ENCODE measurements at places on chromosomes 4 and X.
A peak's percentile ranks its signal among the peaks of the same experiment; 100 is the strongest.

DNA sequence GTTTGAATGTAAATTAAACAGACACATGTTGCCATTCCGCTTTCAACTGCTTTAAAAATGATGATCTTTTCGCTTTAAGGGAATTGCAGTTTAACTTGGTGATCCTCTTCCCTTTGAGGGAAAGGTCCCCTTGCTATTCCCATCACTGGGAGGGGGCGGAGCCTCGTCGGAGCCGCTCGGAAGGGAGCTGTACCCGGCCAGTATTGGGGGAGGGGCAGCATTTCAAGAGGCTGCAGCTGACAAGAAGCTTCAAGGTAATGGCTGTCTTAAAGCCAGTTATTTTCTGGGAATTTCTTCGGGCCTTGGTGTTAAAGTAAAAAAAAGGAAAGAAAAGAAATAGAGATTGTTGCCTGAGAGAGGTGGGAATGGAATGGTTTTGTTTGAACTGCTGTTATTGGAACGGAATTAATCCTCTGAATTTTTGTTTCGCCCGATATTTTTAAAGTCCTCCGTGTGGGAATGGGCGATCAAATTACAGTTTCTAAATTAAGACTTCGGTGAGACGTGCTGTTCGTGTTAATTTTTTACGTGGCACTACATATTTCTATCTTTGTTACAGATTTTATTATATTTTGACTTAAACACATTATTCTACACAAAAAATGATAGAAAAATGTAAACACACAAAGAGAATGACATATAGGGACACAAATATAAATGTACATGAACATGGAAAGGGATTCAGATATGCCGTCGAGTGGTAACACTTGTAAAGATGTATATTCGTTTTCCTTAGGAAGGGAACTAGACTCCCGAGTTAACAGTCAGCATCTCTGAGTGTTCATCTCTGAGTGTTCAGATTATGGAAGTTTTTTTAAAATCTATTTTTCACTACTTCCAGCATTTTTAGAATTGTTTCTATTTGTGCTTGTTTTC lies 9.2 kb downstream of the PWWP3B start:
- DNase-seq: no peak

DNA sequence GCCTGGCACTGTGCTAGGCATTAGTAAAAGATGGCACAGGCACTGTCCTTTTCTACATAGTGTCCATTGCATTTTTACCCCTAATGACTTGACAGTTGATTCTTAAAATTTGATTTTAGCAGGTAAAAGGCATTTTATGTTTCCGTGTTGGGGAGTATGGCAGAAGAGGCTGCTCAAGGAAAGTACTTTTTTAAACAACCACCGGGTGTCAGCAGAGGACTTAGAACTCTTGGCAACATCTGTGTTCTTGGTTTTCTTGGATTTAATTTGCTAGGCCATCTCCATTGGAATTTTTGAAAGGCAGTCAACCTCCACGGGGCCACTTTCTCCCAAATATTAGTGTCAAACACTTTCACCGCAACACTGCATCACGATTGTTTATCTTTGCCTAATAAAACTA lies 102.9 kb downstream of the TSPAN7 start:
- no peak for DNase-seq

GRCh38 chr4:176198316-176198903 lies 3.0 kb upstream of the SPATA4 start:
- no peak for DNase-seq

DNA sequence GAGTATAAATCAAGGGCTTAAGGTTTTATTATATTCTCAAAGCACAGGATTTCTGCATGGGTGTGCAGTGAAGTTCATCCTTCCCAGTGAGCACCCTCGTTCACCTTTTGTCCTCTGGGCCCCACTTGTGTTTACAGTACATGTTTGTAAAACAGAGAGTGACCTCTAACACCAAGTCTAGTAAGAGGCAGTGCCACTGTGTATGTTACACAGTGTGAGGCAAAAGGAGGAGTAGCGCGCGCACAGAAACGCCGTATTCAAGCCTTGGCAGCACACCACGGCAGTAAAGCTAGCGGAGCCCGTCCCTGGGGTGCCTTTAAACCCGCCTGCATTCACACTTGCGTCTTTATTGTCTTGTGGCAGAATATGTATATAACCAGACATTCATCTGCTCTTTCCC lies 51.9 kb downstream of the CCNI start:
- DNase-seq: no peak

DNA sequence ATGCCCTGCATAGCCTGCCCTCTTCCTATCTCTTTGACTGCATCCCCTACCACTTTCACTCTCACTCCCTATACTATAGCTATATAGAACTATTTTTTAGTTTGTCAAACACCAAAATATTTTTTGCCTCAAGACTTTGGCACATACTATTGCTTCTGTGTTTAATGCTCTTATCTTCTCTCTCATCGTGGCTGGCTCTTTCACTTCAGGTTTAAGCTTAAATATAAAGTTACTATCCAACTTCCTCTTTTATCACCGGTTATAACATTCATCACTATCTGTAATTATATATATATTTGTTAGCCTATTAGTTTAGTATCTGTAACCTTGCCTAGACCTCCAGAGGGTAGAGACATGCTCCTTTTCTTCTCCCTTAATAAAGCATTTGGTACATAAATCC lies 11.5 kb upstream of the HMGB2 start:
- no peak for DNase-seq

DNA sequence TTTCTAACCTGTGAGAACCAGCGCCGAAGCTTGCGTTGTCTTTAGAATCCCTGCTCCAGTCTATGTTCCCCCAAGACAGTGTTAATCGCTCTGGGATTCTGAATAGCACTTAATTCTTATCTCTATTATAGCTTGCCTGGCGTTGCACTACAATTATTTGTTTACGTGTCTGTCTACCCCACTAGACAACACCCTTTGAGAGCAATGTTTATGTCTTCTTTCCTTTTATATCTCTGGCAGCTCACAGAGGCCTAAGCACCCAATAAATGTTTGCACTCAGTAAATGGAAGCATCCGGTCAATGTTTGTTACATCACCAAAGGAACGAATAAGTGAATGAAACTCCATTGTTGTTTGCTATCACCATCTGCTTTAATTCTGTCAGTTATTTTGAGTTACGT lies 4.8 kb upstream of the NHS start:
- DNase-seq: no peak

- no peak for DNase-seq
Observed at GRCh38 chr4:89837993-89838390, 1.0 kb upstream of the SNCA start.

GRCh38 chr4:38868059-38868960 lies 704 bp downstream of the FAM114A1 start:
- DNase-seq: no peak

DNA sequence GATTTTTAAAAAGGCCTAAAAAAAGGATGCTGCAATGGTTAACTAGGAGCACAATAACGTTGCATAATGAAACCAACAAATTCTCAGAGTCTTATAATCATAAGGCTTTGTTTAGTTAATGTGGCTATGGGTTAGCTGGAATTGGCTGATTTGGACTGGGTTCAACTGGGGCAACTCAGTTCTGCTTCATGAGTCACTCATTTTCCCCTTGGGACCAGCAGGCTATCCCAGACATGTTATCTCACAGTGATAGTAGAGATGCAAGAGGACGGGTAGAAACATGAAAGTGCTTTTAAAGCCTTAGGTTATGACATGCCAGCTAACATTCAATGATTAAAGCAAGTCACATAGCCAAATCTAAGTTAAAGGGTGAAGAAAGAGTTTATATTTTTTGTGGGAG lies 189.2 kb upstream of the GK2 start:
- no peak for DNase-seq

- DNase-seq: no peak
Observed at GRCh38 chr4:156293657-156294297, 340.1 kb upstream of the CTSO start.

- DNase-seq: no peak
Observed at GRCh38 chrX:97616883-97617530, 733.3 kb downstream of the RPA4 start.

DNA sequence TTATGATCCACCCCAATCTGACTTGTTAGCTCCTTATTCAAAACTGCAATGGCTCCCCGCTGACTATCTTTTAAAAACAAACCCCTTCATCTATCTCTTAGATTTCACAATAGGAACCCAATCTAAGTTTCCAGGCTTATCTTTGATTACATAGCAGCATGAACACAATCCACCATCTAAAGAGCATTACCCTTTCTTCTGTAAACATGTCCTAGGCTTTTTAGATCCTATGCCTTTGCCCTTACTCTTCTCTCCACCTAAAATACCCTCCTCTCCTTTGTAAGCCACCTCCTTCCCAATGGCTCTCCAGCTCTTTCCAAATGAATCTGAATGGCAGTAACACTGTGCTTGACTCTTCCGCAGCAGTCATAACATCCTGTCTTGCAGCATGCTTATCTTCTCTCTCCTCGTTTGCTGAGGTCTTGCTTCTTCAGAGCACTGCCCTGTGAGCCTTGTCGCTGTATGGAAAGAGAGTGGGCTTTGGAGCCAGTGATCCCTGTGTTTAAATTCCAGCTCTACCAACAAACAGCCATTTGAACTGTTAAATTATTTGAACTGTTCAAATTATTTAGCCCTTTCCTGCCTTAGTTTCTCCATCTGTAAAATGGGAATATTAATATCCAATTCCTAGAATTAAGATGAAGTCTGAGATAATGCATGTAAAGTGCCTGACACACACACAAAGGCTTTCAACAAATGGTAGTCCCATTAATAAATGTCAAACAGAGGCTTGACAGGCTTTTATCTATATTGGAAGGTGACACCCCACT lies 16.2 kb upstream of the TSPAN5 start:
- DNase-seq: no peak

- DNase-seq: no peak
Observed at GRCh38 chr4:89719536-89720090, 117.3 kb downstream of the SNCA start.

- DNase-seq: no peak
Observed at GRCh38 chr4:51868449-51868847, 25.5 kb downstream of the DCUN1D4 start.

- no peak for DNase-seq
Observed at GRCh38 chr4:113069212-113069892, 19.9 kb downstream of the ANK2 start.

- no peak for DNase-seq
Observed at GRCh38 chr4:56026596-56026995, 77.9 kb downstream of the CEP135 start.

GRCh38 chr4:61451935-61452334 lies 251.8 kb downstream of the ADGRL3 start:
- no peak for DNase-seq

DNA sequence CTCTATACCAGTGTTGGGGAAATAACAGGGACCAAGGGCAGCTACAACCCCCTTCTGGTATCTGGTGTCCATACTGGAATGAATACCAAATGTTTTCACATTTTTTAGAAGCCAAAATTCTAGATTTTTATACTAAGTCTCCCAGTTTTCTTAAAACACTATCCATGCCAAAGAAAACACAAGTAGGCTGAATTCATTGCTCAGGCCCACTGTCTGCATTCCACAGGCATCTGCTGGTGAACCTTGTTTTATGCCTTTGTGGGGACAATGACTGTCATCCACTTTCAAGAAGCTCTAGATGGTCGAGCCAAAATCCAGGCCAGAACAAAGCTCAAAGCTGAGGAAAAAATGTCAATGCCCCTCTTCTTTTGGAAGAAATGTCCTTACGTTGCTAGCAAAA lies 213.4 kb upstream of the RASGEF1B start:
- DNase-seq: no peak

GRCh38 chr4:77819843-77820648 lies 878 bp upstream of the CNOT6L start:
- DNase-seq: peak; percentile 60

- DNase-seq: no peak
Observed at GRCh38 chrX:85244450-85245211, 840 bp downstream of the ZNF711 start.

DNA sequence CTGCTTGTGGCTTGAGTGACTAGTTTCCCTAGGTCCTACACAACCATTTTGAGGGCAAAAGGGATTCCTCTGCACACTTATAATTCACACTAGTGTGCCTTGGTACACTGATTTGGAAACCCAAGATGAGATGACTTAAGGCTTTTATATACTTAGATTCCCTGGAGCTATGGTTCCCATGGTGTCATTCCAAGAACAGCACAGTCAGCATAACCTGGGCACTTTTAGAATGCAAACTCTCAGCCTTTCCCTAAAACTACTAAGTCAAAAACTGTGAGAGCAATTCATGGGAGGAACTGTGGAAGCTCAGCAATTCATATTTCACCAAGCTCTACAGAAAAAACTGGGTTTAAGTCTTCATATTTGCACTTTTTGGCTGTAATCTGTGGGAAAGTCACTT lies 38.0 kb upstream of the ZC4H2 start:
- DNase-seq: no peak

- no peak for DNase-seq
Observed at GRCh38 chrX:41128955-41129354, 43.7 kb downstream of the USP9X start.

DNA sequence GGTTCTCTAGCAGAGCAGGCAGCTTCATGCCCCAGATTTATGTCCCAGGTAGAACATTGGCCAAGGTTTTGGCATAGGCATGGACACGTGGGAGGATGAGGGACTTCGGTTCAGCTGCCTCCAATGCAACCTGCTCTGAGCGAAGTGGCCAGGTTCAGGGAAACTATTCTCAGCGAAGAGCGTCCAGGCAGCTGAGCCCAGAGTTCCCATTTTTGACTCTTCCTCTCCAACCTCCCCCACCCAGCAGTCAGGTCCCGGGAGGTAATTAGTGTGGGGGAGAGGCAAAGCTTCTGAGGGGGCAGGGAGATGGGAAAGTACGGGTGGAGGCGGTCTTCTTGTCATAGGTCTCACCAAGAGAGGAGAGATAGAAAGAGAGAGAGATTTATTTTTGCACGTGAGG lies 1.0 kb downstream of the GABRA4 start:
- no peak for DNase-seq

- DNase-seq: no peak
Observed at GRCh38 chr4:3404546-3404945, 37.2 kb upstream of the HGFAC start.

DNA sequence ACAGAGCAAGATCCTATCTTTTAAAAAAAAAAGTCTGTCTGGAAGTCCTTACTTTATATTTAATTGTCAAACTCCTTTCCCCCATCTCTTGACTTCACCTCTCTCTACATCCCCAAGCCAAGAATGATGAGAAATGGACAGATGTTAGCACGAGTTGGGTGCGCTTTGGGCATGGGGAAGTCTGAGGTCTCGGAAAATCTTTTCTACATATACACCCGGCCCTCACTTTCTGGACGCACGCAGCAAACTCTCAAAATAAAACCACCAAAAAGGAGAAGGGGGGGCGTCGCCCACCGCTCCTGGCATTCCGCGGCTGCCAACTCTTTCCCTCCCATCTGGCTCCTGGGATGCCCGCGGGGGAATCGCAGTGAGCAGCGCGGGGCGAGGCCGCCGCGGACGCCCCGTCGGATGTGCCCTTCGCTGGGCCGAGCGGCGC lies 756 bp downstream of the IGFBP7 start:
- DNase-seq: no peak

DNA sequence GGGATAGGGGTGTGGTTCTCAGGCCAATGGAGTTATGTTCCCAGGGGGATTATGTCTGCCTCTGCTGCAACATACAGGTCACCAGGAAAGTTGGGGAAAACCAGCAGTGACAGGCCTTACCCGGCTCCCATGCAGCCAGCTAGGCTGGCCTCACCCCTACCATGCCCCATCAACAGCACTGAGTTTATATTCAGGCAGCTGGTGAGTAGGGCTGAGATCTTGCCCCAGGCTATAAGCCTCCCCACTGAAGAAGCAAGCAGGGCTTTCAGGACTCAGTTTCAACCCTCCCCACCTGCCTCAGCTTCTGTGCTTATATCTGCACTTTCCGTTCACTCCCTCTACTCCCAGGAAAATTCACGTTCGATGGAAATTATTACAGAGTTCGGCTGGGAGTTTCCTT lies 122.4 kb upstream of the PGRMC2 start:
- no peak for DNase-seq

- DNase-seq: no peak
Observed at GRCh38 chrX:153449368-153450113, 3.7 kb upstream of the TREX2 start.
